ENCODE measurements at places on chromosomes 12 and 14.

DNA sequence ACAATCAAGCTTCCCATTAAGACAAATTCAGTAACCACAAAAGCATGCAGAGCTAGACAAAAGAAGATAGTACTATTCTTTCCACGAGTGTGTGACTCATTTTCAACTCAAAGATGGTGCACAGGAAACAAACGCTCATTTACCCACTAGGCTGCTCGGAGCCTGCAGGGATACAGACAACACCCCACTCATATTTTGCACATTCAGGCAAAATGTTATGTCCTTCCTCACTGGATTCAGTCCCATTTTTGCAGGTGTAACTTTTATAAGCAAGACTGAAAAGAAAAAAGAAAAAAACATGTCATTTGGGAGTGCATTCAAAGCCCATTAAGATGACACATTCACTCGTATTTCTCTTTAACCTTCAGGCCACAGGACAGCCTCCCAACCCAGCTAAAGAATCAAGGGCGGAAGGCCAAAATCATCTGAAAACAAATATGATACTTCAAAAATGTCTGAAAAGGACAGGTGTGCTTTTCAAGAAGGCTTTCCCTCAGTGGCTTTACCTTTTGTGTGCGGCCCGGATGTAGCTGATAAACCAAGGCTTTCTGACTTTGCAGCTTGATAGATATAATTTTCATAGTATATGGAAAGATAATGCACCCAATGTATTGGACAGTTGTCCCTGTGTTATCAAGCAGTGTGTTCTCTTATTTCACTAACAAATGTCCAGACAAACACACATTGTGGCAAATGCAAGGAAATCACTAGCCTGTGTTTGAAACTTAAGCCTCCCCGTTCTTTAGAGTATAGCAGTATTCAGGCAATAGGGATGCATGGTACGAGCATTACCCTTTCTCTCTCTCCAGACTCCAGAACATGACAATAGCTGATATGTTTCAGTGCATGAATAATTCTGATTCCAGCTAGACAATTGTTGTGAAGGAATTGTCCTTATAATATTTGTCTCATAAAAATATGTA lies 147.8 kb upstream of the KRR1 start:
- DNase-seq: no peak

DNA sequence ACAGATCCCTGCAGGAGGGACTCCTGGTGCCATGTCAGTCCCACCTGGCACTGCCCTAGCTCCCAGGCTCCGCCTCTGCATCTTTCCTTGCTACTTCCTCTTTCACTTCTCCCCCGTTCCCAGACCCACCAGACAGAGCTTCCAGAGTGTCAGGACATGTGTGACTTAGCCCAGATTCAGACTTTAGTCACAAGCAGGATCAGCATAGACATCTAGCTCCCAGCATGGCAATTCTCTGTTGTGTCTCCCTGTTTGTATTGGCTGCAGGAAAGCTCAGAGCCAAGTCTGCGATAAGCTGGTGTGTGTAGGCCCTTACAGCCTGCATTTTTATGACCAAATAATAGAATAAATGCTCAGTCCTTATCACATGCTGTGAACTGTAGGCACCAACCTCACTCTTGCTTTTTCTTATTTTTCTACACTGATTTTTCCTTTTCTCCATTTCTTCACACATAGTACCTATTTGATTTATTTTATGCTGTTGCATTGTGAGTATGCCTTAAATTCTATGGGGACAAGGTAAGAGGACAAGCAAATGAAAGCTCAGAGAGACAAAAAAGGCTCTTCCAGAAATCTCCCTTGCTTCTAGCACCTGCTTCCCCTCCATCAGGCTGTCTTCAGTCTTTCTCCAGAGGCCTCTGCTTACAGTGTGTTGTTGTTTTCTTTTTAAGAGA lies 5.9 kb downstream of the DHRS2 start:
- DNase-seq: no peak

- DNase-seq: no peak
Measured at GRCh38 chr14:85556267-85556666, 26.3 kb downstream of the FLRT2 start.

GRCh38 chr12:40819436-40820108 lies 127.3 kb downstream of the CNTN1 start:
- no peak for DNase-seq

All from NCI-H1436 treated with DMSO at 0.1 percent for 48 hours (cell line).